ENCODE measurements at places on chromosomes 1 and 21.
A peak's percentile ranks its signal among the peaks of the same experiment; 100 is the strongest.

GRCh38 chr1:98325646-98326440 lies 335.7 kb upstream of the SNX7 start:
- DNase-seq = no peak

DNA sequence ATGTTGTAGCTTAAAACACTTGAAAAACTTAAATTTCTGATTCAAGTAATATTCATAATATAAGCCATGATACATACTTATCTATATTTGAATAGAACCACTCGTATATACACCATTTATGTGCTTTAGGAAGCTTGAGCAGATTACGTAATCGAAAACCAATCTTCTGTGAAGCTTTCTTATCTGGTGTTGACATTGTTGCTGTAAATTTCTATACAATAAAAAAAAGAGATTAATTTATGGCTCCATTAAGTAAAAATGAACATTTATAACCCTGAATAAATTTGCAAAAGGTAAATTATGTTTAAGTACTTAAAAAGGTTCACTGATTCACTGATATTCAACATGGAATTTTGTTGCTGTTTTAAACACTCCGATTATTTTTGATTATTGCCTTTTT lies 21.4 kb downstream of the LIN9 start:
- no peak for DNase-seq

DNA sequence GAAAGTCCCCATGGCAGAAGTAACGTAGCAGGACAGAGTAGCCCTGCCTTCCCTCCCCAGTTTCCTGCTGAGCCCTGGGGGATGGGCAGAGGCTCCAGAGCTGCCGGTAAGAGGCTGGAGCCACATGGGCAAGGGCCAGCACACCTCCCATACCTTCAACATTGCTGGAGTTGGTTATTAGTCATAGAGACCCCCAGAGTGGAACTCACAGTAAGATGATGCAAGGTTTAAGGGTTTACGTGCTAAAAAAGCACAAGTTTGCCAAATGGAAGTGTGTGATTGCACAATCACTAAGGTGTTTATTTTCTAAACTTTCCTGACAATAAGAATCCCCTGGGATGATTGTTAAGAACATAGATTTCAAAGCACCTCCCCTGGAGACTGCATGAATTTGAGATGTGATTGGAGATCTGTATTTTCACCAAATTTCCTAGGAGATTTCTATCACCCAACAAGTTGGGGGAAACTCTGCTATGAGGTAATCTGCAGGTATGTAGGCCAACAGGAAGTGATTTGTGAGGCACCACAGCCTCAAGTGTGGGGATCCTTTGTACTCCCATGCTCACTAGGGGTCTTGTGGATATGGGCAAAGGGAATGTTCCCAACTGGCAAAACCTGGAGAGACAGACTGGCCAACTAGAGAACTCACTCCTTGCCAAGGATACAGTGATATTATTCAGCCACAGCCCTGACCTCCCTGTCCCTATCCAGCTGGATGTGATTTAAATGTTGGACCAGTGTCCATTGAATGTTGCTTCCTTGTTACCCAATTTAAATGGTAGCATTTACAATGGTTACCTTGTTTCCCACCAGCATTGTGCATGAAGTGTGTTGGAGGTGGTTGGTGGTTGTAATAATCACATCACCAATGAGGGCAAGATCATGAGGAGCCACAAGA lies 37.1 kb upstream of the CSF1 start:
- no peak for DNase-seq

DNA sequence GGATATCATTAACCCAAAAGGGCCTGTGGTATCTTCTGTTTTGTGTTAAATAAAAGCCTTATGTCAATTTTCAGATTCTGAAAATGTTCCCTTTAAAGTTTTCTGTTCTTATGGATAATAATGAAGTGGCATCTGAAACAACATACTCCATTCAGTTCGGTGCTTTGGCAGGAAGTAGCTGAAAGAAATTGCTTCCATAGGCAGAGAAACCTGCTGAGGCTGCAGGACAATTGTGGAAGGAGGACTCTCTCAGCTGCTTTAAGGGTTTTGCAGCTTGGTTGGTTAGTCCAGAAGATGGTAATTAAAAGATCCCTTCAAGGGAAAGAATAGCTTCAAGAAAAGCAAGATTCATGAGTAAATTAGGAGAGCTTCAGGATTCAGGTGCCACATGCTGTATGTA lies 30.5 kb upstream of the NRIP1 start:
- no peak for DNase-seq

- no peak for DNase-seq
Observed at GRCh38 chr21:39452207-39452969, 618 bp downstream of the SH3BGR start.

DNA sequence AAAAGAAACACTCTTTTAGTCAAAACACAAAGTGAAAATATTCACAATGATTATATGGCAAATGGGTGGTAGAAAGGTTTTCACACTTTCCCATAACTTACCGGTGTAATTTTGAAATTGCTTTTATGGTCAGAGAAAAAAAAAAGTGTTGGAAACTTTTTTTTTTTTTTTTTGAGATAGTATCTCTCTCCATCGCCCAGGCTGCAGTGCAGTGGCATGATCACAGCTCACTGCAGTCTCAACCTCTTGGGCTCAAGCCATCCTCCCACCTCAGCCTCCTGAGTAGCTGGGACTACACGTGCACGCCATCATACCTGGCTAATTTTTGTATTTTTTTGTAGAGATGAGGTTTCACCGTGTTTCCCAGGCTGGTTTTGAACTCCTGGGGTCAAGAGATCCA lies 3.3 kb downstream of the IFNGR2 start:
- DNase-seq = peak; percentile 44

GRCh38 chr1:223651291-223651991 lies 14.1 kb downstream of the CAPN8 start:
- no peak for DNase-seq

- DNase-seq = peak; percentile 23
Observed at GRCh38 chr1:229130028-229130668, 140.8 kb upstream of the RAB4A start.

DNA sequence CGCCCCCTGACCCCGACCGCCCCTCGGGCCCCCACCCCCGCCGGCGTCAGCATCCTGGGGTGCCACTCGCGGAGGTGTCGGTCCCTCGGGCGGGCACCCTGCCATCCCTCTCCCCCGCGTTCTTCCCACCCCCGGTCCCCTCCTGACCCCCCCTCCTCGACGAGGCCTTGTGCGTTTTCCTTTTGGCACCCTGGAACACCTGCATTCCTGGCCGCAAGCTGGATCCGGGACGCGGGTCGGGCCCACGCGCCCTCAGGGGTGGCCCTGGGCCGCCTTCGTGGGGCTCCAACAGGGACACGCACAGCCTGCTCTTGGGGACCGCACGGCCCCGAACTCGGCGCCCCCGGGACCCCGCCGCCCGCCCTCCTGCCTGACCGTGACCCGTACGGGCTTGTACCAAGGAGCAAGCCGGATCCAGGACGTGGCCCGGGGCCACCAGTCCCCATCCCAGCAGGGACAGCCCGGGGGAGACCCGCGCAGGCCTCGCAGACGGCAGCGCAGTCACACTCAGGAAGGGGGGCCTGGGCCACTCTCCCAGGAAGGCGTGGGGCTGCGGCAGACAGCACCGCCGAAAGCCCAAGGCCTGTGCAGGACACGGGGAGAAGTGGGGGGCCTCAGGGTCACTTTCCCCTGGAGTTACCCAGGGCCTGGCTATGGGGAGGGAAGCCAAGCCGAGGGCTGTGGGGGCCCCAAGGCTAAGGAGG lies 579 bp upstream of the SLC19A1 start:
- DNase-seq = peak; percentile 20

GRCh38 chr21:27818847-27819246 lies 852.0 kb upstream of the ADAMTS5 start:
- DNase-seq = no peak

GRCh38 chr21:38910390-38911067 lies 104.8 kb downstream of the ETS2 start:
- DNase-seq = peak; percentile 23

DNA sequence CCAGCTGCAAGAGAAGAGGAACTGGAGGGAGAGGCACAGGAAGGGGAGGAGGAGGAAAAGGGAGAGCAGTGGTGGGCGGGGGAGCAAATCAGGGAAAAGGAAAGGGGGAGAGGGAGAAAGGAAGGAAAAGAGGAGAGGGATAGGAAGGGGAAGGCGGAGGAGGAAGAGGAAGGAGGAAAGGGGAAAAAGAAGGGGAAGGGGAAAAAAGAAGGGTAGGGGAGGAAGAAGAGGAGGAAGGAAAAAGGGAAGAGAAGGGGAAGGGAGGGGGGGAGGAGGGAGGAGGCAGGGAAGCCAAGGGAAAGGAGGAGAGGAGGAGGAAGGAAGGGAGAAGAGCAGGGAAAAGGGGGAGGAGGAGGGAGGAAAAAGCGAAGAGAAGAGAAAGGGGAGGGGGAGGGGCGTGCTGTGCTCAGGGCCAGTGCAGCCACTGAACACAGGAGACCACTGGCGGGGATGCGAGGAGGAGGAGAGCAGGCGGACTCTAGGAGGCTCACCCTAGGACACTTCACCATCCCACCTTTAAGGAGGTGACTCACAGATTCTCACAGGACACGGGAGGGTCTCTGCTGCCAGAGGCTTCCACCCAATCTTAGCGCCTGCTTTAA lies 33.1 kb downstream of the PGBD5 start:
- no peak for DNase-seq

DNA sequence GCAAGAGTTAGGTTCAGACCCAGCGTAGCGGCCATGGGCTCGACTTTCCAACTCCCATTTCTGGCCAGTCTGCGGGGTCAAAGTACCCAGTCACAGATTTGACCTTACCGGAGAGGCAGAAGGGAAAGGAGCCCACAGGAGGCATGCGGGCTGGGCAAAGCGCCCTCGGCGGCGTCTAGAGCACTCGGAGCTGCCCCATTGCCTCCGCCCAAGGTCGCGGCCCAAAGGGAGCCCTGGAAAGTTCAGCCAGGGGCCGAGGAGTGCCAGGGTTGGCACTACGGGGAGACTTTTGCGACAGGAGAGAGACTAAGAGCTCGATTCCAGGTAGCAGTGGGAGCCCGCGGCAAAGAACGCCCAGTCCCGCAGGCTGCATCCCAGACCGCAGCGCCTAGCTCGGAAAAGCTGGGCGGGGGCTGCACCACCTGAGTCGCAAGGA lies 896 bp downstream of the KANK4 start:
- no peak for DNase-seq

DNA sequence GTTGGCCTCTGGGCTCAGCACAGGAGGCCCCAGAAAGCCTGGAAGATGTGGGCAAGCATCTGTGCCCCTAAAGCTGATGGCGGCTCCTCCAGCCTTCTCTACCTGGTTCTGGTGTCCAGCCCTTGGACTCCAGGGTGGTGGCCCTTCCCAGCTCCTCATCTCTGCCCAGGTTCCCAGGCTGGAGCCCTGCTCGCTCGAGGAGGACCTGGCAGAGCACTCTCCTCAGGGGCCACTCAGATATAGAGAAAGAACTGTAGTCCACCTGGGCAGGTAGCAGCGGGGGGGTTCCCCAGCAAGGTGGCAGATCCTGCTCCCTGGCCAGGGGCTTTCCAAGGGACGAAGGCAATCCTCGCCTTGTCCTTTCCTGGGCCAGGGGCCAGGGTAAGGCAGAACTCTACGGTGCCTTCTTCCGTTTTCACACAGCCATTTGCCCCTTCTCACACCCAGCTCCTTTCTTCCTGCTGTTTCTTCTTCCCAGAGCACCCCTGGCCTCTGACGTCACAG lies 18.9 kb downstream of the WNT4 start:
- no peak for DNase-seq

DNA sequence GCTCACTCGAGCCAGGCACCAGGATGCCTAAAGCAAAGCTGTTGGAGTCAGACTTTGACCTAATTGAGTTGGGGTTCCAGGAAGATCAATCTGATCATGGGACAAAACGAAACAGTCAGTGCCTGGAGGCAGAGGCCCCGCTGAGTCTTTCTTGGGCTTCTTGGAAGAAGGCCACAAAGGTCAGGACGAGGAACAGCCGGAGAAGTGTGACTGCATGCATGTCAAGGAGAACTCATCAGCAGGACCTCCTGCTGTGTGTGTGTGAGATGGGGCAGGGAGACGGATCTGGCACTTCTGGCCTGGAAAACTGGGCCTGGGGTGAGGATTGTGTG lies 190.8 kb downstream of the CAMTA1 start:
- no peak for DNase-seq

DNA sequence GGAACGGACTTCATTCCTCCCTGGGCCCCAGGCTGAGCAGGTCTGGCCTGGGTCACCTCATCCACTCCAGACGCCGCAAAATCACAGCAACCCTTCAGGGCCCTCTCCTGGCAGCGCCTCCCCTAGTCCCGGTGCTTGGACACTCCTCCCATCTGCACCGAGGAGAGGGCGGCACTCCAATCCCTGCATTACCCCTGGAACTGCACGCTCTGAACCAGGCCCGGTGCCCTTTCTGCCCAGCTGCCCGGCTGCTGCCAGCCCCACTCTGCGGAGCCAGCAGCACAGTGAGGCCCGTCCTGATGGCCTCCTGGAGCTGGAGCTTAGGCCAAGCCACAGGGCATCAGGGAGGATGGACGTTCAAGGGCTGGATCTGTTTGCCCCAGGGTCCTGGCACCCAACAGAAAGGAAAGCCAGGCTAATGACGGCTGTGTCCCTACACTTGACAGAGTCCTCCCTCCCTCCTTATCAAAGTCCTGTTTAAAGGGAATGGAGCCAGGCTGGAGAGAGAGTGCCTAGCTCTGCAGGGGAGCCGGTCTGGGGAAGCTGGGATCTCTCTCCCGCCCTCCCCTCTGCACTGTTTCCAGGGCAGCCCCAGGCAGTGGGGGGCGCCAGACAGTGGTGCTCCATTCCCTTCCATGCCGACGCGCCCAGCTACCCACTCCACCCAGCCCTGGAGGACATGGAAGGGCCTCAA lies 12.7 kb downstream of the COL6A2 start:
- DNase-seq = no peak

DNA sequence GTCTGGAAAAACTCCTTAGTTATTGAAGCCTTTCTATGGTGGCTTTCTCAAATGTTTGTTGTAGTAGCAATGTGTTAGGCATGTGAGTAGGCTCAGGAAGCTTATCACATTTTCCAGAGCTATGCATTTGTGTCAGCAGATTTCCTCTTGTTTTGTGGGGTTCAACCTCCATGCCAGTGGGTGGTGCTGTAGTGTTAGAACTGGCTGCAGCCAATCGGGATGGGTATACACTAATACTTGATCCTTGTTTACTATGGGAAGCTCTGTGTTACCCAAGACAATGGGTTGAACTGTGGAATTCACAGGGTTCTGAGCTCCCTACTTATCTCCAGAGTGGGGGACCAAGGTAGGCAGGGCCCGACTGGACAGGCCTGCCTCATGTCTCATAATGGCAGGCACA lies 348.5 kb upstream of the ADAMTS5 start:
- no peak for DNase-seq
